ENCODE measurements at places on chromosomes 16 and 17.
A peak's percentile ranks its signal among the peaks of the same experiment; 100 is the strongest.

DNA sequence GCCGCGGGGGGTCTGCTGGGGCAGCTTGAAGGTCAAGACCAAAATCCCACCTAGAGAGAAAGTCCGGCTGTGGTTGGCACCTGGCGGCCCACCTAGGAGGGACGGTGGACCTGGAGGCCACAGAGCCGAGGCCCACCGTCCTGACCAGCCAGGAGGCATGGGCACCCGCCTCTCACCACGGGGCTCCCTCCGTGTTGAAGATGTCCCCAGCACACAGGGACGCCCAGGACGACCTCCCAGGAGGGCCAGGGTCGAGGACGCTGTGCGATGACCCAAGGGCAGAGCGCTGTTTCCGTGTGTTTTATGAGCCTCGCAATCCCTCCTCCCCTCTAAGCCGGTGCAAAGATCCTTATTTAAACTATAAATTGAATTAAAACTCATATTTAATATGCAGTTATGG lies 131.2 kb downstream of the C16orf95 start:
- DNase-seq, result no peak

DNA sequence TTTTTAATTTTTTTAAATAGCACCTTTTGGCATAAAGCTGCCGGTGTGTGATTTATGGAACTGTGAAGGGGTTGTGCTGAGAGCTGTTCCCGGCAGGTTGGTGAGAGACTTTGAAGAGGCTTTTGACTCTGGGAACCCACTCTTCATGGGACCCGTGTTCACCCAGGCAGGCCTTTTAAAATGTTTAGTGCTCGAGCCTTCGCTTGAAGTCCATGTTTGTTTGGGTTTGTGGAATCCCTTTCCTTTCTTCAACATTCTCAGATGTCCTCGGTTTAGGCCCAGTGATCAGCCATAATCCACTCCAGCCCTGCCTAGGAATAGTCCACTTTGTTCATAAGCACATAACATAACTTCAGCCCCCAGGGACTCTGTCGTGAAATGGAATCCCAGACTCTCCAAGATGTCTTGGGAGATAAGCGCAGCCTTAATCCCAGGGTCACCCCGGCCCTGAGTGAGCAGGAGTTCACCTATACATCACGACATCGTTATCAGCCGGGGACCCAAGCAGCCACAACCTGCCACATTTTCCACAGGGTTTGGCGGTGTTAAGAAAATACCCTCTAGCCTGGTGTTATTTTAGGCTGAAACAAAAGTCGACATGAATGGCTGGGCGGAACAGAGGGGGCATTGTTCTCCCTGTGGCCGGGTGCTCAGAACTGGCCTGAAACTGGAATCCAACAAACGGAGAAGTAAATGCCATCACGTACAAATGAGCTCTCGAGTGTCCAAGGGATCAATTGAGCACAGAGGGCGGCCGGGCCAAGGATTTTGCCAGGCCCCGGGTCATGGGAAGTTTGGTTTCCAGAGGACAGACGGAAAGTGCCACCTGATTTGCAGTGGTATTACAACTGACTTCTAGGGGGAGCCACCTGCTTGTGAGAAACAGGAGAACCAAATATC lies 145.7 kb upstream of the IRX3 start:
- no peak for DNase-seq

DNA sequence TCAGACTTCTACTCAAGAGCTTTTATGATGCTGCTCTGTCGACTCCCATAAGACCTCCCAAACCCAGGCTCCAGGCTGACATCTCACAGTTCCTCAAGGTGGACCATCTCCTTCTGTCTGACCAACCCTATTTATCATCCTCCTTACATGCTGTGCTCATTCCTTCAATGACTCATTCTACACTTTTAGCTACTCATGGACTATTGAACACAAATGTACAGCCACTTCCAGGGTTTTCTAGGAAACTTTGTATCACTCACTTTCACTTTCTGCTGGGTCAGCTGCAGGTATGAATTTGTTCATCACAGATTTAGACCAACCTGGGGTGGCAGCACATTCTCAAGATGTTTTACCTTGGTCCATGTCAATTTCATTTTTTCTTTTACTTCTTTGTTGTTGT lies 162.4 kb upstream of the FAM20A start:
- no peak for DNase-seq

DNA sequence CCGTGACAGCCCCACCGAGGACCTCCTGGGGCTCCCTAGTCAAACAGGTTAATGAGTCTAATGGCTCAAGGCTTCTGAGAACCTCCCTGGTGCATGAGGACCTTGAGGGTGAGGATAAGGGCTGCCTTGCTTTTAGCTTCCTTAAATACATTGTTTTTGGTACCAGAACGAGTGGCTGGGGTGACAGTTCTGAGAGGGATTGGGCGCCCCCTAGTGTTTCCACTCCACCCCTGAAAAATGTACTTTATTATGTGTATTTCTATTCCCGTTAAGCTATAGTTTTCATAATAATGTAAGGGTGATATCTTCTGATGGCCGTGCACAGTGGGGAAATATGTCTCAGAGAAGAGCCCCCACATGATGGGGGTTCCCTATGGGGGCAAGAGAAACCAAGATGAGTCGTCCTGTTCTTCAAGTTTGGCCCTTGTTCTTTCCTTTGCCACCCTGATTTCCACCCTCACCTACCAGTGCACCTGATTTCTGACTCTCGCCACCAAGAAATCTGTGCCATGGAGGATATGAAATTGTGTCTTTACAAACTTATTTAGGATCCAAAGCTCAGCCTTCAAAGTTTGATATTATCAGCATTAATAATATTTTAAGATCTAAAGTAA lies 14.5 kb upstream of the VWA3A start:
- DNase-seq, result peak; percentile 83

GRCh38 chr17:68182940-68183551 lies 64.8 kb upstream of the AMZ2 start:
- peak; percentile 65 for DNase-seq

DNA sequence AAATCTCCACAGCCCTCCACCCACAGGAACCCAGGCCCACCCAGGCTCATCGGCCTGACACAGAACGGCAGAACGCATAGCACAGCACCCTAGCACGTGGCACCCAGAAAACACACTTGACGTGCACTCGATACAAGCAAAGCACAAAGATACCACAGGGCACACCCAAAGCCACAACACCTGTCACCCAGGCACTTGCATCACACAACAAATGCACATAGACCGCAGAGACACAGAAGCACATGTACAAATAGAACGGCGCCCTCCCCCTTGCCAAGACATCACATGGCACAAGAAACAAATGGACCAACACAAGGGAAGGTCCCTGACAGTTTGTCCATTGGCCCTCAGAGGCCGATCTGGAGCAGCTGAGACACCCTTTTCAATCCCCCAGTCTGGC lies 147.7 kb upstream of the WSCD1 start:
- no peak for DNase-seq

DNA sequence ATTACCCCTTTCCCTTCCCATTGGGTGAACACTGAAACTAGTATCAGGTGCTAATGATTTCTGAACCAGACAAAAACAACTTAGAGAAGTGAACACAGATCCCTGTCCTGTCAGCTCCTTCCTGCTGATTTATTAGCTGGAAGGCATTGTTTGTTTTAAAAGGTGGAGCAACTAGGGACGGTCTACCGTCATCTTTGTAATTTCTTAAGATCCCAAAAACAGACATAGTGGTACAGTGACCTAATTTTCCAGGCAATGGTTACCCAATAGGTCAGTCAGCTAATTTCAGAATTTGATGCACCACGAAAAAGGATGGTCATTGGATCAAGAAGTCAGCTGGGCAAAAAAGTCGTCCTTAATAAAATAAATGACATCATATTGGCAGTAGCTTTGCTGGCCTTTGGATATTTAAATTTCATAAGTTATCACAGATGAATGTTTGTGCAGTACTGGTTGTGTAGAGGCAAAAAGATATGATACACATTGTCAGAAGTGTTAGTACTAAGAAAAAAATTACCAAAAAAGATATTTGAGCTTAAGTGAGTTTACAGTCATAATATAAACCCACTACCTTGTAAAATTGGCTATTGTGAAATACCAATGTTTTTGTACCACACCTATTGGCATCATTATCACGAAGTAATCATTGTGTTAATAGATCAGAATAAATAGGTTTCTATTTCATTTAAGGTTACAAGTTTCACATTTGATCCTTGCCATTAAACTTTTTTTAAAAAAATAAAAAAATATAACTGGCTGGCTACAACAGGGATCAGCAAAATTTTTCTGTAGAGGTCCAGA lies 27.2 kb upstream of the KCNJ16 start:
- DNase-seq, result no peak

DNA sequence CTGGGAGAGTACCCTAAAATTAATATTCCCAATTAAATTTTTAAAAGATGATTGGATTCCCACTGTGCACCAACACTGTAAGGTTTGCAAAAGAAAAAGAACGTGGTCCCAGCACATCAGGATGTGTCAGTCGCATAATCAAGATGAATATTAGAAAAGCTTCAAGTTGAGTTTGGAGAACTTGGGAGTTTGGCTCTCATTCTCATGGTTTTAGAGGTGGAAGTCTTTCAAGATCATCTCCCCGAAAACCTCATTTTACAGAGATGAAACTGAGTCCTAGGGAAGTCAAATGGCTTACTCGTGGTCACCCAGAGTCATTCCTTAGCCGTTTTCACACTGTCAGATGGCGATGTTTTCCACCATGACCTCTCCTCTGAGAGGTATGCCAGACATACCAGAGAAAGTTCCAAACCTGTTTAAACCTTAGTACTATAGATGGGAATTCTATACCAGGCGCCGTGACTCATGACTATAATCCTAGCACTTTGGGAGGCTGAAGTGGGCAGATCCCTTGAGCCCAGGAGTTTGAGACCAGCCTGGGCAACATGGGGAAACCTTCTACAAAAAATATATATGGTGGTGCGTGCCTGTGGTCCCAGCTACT lies 1.2 kb downstream of the SEC14L1 start:
- no peak for DNase-seq

- peak; percentile 40 for DNase-seq
Observed at GRCh38 chr17:39754958-39755553, 17.3 kb downstream of the GRB7 start.

All from activated CD4-positive, alpha-beta T cell treated with anti-CD3 and anti-CD28 coated beads, Interleukin-2, amount 50 U/mL, for 48 hours (primary cell).